HAP-1 (cell line): ENCODE measurements at places on chromosomes 16 and 17.
A peak's percentile ranks its signal among the peaks of the same experiment; 100 is the strongest.

- peak; percentile 27 for DNase-seq
Observed at GRCh38 chr16:49660626-49661025, 195.3 kb downstream of the ZNF423 start.

DNA sequence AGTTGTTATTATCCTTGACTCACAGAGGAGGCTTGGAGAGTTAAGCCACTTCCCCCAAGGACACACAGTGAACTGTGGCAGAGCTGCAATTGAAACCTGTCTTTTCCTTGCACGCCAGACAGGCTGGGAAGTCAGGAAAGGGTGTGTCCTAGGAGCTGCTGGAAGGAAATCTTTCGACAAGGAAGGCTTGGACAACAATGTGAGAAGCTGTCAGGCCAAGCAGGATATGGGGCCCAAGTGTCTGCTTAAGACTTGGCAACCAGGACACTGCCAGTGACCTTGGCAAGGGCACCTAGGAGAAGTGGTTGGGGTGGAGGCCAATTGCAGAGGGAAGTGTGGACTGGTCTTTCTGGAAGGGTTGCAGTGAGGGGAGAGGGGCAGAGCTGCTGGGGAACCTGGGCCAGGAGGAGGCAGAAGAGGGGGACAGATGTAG lies 2.1 kb upstream of the CAMKK1 start:
- no peak for DNase-seq

DNA sequence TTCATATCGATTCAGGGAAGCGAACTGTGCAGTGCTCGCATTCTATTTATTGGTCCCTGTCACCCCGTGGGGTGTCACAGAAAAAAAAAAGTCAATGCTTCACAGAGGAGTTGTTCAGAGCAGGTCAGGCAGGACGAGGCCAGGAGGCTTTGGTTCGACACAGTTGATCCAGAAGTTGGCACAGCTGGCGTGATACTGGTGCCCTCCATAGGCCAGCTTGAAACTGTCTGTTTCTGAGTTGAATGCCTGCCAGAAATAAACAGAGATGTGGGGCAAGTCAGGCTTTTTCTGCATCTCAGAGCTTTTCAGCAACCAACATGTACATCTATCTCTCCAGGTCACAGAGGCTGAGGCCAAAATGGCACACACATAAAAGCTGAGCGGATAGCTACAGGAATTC lies 29.1 kb downstream of the DUSP14 start:
- DNase-seq = no peak

DNA sequence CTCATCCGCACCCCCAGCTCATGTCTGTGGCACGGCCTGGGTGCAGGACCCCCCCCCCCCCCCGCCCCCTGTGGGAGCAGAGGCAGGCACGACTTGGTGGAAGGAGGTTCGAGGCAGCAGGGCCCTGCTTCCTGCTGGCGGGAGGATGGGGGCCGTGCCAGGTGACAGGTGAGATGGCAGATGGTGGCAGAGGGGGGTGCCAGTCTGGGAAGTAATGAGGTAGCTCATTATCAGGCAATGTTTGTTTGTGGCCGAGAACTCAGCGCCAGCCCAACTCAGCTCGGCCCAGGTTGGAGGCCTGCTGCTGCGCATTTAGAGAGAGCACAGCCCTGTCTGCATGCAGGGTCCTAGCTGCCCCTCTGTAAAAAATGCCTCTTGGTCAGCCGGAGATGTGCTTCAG lies 40.1 kb upstream of the JPH3 start:
- DNase-seq = no peak

- DNase-seq = no peak
Observed at GRCh38 chr16:70612931-70613330, 33.4 kb upstream of the IL34 start.

- no peak for DNase-seq
Observed at GRCh38 chr16:88045820-88046303, 94.6 kb downstream of the BANP start.

- no peak for DNase-seq
Observed at GRCh38 chr17:57350266-57350665, 93.9 kb downstream of the MSI2 start.

GRCh38 chr17:61587807-61588660 lies 3.0 kb downstream of the NACA2 start:
- no peak for DNase-seq

DNA sequence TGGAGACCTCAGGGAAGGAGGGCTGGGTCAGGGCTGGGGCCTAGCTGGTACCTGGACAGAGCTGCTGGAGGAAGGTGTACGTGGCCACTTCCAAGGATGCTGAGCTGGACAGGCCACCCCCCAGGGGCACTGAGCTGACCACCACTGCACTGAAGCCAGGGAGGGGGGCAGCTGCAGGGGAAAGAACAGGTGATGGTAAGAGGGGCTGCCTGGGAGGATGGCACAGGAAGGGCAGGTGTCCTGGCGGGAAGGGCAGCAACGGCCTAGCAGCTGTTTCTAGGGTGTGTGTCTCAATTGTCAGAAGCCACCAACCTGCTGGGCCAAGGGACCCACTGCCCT lies 1.8 kb downstream of the GALK1 start:
- no peak for DNase-seq

DNA sequence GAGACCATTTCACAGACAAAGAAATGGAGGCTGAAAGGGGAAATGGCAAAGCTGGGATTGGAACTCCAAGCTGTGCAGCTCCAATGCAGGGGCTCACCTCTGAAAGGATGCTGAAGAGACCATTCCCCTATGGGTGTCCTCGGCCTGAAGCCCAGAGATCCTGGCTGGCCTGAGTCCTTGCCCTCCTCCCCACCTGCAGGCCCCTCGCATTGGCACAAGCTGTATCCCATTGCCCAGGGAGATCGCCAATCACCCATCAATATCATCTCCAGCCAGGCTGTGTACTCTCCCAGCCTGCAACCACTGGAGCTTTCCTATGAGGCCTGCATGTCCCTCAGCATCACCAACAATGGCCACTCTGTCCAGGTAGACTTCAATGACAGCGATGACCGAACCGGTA lies 2.6 kb downstream of the CA7 start:
- DNase-seq = no peak

- DNase-seq = no peak
Observed at GRCh38 chr17:81210868-81211267, 11.9 kb downstream of the CEP131 start.

DNA sequence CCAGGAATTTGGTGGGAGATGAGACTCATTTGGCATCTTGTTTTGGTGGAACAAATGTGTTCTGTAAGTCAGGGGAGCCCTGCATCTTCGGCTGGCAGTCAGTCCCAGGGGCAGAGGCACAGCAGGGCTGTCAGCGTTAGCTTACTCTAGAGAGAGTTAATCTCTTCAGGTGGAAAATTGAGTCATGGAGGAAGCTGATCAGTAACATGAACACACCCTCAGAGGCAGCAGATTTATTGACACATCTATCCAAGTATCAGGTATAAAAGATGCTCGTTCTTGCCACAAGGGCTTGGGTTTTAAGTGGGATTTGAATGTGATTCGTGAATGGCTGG lies 55.2 kb downstream of the EPN2 start:
- no peak for DNase-seq

- no peak for DNase-seq
Observed at GRCh38 chr16:19991614-19992013, 82.1 kb downstream of the GPR139 start.

DNA sequence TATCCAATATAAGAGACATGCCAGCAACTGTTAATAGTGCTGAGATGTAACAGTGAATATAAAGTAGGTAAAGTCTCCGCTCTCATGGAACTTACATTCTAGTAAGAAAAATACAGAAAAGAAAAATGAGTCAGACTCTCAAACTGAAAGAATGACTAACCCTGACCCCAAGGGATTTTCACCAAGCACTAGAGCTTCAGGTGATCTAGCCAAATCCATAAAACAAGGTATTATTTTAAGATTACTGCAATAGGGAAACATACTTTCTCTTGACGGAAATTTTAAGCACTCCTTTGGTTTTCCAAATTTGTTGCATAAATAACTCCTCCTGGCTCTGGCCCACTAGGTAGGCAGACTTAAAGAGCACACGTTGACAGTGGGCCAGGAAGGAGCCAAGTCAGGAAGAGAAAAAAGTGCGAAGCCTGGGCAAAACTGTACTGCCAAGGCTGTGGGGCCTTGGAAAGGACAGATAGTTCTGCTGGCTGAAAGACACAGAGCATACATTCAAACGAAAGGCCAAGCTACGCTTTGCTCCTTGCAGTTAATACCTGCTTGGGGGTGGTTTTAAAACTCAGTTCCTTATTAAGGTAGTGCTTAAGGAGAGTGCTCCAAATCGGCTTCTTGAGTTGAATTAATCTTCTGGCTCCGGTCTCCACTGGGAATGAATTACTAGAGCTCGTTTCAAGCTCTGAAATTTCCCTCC lies 1.4 kb downstream of the GOT2 start:
- DNase-seq = no peak

GRCh38 chr16:4086153-4086552 lies 30.1 kb downstream of the ADCY9 start:
- DNase-seq = no peak

GRCh38 chr17:79799174-79799537 lies 2.3 kb upstream of the CBX8 start:
- DNase-seq = no peak

DNA sequence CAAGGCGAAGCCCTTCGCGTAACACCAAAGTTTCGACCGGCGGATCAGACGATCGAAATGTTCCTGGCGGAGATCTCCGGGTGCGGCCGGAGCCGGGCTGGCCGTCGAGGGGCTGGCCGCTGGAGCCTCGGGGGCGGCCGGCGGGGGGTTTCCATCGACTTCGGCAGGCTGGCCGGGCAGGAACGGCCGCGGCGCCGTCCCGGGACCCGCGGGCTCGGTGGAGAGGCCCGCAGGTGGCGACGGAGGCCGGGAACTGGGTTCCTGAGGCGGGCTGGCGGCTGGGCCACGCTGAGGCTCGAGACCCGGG lies 1.1 kb downstream of the EPOP start:
- no peak for DNase-seq

GRCh38 chr16:30958175-30959079 lies 873 bp downstream of the SETD1A start:
- peak; percentile 76 for DNase-seq

DNA sequence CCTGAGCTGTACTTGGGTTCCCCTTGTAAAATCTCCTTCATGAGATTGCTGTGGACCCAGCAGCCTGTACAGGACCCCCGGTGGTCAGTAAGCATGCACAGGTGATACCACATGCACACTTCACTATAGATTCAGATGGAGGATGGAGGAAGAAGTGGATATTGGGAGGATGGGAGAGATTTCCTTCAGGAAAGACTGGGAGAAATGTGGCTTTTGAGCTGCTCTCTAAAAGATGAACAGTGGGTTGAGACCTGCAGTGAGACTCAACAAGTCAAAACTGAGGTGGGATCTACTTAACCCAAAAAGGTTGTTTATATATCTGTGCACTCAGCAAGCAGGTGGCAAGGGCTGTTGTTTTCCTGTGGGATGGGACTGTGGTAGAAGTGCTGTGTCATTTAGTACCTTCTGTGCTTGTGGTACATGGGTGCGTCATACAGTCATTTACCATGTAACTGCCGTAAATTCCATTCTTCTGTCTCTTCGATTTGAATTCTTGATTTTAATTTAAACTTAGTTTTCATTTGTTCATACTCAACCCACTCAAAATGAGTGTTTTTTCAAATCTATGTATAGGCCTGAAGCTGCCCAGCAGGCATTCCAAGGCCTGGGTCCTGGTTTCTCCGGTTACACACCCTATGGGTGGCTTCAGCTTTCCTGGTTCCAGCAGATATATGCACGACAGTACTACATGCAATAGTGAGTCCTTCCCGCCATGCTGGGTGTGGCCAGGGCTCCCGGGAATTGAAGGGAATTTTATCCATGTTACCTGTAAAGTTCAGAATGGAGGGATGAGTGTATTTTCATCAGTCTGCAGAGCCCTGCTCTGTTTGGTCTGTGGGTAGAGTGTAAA lies 6.9 kb downstream of the HERPUD1 start:
- no peak for DNase-seq

DNA sequence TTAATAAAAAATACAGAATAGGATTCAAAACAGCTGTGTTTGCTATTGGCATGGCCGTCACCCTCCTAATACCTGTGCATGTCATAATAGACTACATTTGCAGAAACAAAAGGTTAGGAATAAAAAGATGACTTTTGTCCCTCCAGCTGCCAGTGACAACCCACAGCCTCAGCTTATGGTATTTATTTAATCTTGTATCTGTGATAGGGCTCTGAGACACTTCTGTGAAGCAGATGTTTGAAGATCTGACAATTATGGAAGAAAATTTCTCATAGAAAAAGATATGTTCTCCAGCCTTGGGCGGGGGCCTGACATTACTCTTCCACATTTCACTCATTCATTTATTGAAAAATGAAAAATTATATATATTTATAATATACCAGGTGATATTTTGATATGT lies 62.2 kb downstream of the PITPNC1 start:
- no peak for DNase-seq

- DNase-seq = no peak
Observed at GRCh38 chr16:1458336-1458976, 14.1 kb upstream of the CCDC154 start.

DNA sequence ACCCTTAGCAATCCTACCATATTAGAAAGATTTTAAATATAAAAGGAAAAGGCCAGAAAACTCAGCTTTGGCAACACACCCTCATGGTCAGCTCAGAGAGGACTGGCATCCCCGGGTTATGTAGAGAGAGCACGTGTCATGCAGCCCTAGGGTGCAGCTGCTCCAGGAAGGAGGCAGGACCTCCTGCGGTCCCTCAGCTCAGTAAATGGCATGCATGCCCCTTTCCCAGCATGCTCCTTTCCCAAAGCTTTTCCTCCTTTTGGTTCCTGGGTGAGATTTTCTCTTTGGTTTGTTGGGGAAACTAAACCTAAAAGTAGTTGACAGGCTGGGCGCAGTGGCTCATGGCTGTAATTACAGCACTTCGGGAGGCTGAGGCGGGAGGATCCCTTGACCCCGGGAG lies 3.9 kb downstream of the GAN start:
- DNase-seq = peak; percentile 19

- no peak for DNase-seq
Observed at GRCh38 chr16:11187522-11188023, 68.4 kb downstream of the SOCS1 start.

- no peak for DNase-seq
Observed at GRCh38 chr16:1542166-1542500, 8.7 kb downstream of the TMEM204 start.

- no peak for DNase-seq
Observed at GRCh38 chr16:50360033-50360778, 8.6 kb downstream of the BRD7 start.

- DNase-seq = peak; percentile 49
Observed at GRCh38 chr17:73226556-73227172, 33.8 kb downstream of the COG1 start.

DNA sequence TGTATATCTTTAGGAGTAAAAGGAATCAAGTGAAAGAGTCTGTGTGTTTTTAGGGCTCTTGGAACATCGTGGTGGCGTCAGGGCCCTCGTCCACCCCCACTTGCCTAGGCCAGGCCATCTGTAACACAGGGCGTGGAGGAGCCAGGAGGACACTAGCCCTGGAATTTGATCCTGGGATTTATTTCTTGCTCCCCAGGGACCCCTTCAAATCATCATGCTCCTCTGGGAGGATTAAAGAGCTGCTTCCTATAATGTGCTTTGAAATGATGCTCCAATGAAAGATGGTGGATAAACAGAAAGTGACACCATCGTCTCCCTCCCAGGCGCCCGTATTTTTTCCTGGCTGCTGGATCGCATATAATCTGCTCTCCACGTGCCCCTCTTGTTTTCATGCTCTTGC lies 113.3 kb downstream of the AATF start:
- peak; percentile 38 for DNase-seq
